T-cell (primary cell): ENCODE measurements at places on chromosomes 2 and 18.

DNA sequence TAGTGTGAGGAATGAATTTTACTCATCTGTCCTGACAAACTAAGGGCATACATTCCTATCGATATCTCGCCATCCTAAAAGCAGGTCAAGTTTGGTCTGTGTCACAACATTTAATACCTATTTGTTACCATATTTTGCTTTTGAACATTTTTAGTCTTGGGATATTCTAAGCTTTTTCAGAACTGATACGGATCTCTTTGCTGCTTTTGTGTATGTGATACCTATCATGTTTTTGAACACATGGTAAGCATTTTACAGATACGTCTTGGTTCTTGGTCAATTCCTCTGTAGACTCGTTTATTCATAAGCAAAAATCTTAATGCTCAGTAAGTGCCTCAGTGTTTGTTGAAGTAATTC, 592 bp downstream of the ZNF397 start:
- H3K27me3 ChIP-seq: no peaks in the 10 kb centered on the region
- H3K4me1 ChIP-seq: peaks cover 14% of the 10 kb centered on the region

GRCh38 chr2:37414470-37414949, 70.1 kb downstream of the QPCT start:
- H3K36me3 ChIP-seq: no peaks in the 10 kb centered on the region
- no peaks in the 10 kb centered on the region for H3K27me3 ChIP-seq
- no peak for DNase-seq
- no peak overlapping the region for H3K4me3 ChIP-seq
- no peaks in the 10 kb centered on the region for H3K4me1 ChIP-seq

- peaks cover 4% of the 10 kb centered on the region for H3K4me1 ChIP-seq
- no peaks in the 10 kb centered on the region for H3K36me3 ChIP-seq
- H3K27ac ChIP-seq: no peak overlapping the region
- H3K27me3 ChIP-seq: no peaks in the 10 kb centered on the region
- DNase-seq: no peak
Observed at GRCh38 chr2:69667805-69668382, 24.4 kb upstream of the AAK1 start.

- H3K27ac ChIP-seq: no peak overlapping the region
- no peaks in the 10 kb centered on the region for H3K27me3 ChIP-seq
- no peaks in the 10 kb centered on the region for H3K4me1 ChIP-seq
- DNase-seq: no peak
- H3K36me3 ChIP-seq: no peaks in the 10 kb centered on the region
- H3K4me3 ChIP-seq: no peak overlapping the region
Observed at GRCh38 chr2:103353774-103354173, 591.9 kb downstream of the TMEM182 start.

GRCh38 chr2:223601932-223602666, at the start of gene SCG2:
Gene SCG2, minus strand, starts transcription at chr2:223602361. Its CDS starts 3,079 bp downstream, at chr2:223599282.
- peaks cover 2% of the 10 kb centered on the region for H3K27me3 ChIP-seq
- no peaks in the 10 kb centered on the region for H3K36me3 ChIP-seq
- H3K4me1 ChIP-seq: no peaks in the 10 kb centered on the region
- no peak within 1 kb of the TSS for H3K4me3 ChIP-seq
